ENCODE measurements at places on chromosomes 13 and 19. TPM values are rescaled to one million over a fixed set of nuclear protein-coding genes. Genes with fewer than 3 reads are reported as not detected.

The ZNF154 gene
- 0.46 TPM for total RNA-seq

The PEAK3 gene
- total RNA-seq = not detected

The CRX gene
- not detected for total RNA-seq

- peak overlapping the region; percentile 11 for H3K27ac ChIP-seq
- peaks cover 22% of the 10 kb centered on the region for H3K4me1 ChIP-seq
- no peaks in the 10 kb centered on the region for H3K27me3 ChIP-seq
- H3K4me3 ChIP-seq = peak overlapping the region; percentile 13
- H3K36me3 ChIP-seq = peaks cover 10% of the 10 kb centered on the region
Measured at GRCh38 chr13:45482571-45483173, 17.9 kb downstream of the COG3 start.

GRCh38 chr19:38062959-38063761 is 156.2 kb downstream of the SIPA1L3 start:
- DNase-seq = no peak
- H3K4me1 ChIP-seq = peaks cover 29% of the 10 kb centered on the region
- no peaks in the 10 kb centered on the region for H3K36me3 ChIP-seq
- H3K27me3 ChIP-seq = no peaks in the 10 kb centered on the region
- no peak overlapping the region for H3K4me3 ChIP-seq
- H3K27ac ChIP-seq = no peak overlapping the region
